ENCODE measurements at places on chromosomes 6 and 20.

DNA sequence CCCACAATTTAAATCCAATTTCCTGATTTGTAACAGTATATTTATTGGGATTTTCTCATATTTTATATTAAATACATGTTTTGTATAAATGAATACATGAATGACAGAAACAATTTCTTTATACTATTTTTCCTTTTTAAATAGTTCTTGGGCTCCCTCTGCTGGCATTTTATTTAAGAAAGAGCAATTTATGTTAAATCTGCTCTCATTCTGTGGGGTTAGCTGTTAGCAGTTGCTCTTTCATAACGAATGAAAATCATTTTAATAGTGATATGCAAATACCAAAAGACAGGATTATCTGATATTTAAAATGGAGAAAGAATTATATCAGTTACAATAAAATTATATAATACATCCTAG, 118.3 kb downstream of the RALGAPA2 start:
- no peak for DNase-seq

DNA sequence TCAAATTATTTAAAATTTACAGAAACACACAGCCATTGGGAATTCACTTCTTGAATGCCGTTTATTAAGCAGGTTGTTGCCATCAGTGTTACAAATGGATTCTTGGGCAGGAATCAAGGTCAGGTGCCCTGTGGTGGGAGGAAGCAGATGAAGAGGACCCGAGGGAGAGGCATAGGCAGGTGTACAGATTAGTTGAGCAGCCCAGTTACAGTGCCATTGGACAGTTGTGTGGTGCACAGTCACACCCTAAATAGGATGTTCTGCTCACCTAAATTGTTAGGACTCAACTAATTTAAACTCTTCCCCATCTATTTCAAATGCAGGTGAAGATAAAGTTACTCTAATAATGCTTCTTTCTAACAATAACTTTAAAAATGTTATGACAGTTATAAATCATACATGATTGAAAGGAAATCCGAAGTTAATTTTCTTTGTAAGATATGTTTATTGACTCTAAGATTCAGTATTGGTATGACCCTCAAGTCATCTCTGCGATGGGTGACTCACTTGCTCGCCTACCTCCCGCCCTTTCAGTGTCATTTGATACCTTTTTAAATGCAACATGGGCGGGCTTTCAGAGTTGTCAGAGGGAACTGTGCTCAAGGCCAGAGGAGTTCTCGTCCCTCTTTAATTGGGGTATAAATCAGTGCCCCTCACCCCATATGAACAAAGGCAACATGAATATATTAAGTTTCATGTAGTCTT, 35.1 kb downstream of the DSE start:
- DNase-seq = no peak

DNA sequence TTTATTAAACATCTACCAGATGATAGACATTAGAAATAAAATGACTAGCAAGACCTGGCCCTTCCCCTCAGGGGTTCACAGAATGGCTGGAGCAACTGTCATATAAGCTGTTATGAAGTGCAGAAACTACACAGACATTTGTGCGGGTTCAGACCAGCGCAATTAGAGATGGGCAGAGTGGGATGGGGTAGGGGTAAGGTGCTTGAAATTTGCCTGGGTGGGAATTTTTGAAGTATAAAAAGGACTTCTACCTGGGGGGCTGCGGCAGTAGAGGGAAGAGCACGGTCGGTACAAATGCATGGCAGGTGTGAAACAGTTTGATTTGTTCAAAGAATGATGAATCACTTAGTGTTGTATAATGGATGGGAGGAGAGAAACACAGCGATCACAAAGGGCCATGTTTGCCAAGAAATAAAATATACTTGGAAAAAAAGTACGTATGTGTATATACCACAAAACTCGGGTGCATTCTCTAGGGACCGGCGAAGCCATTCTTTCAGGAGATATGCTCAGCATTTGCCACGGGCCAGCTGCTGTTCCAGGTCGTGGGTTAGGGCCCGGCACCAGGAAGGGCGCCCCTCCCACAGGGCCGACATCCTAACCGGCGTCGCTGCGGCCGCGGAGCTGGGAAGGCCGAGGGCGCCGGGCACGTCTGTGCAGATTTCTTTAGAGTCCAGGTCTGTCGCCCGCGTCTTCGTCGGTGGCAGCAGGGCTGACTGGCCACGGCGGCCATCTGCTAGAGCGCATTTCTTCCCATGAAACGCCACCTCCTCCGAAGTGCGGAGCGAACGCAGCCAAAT, 809 bp upstream of the NOL7 start:
- DNase-seq = no peak

GRCh38 chr6:3965071-3965718, 113.7 kb downstream of the FAM217A start:
- no peak for DNase-seq

DNA sequence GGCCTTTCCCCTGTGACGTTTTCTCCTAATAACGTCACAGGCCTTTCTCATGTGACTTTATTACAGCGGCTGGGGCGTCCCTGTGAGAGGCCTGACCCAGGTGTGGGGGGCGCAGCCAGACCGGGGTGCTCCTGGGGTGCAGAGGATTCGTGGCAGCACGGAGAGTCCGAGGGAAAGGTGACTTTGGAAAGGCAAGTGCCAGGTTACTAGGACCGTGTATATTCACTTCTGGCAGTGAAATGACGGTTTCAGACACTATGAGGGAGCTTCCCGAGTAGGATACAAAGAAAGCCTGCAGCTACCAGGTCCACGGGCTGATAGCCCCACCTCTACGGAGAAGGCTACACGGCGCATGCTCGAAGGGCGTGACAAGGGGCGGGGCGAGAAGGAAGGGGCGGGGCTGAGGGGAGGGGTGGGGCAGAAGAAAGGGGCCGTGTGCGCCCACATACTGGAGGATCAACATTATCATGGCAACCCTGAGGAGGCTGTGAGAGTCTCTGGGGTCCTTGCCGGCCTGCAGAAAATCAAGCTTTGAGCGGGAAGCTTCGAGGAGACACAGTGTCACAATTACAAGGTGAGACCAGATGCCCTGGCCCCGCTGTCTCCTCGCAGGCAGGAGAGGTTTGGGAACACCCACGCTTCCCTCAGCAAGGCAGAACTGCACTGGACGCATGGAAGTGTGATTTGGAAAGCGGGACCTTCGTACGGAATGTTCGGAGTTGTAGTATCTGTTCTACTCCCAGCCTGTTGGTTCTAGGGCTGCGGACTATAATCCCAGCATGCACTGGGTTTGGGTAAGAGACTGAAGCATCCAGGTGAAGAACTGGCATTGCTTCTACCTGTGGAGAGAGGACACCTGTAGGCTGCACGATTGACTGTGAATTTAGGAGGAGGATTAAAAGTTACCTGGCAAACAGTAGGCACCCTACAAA, 54.4 kb upstream of the ZNF337 start:
- DNase-seq = no peak

GRCh38 chr6:88899569-88900316, 63.7 kb downstream of the RNGTT start:
- no peak for DNase-seq

DNA sequence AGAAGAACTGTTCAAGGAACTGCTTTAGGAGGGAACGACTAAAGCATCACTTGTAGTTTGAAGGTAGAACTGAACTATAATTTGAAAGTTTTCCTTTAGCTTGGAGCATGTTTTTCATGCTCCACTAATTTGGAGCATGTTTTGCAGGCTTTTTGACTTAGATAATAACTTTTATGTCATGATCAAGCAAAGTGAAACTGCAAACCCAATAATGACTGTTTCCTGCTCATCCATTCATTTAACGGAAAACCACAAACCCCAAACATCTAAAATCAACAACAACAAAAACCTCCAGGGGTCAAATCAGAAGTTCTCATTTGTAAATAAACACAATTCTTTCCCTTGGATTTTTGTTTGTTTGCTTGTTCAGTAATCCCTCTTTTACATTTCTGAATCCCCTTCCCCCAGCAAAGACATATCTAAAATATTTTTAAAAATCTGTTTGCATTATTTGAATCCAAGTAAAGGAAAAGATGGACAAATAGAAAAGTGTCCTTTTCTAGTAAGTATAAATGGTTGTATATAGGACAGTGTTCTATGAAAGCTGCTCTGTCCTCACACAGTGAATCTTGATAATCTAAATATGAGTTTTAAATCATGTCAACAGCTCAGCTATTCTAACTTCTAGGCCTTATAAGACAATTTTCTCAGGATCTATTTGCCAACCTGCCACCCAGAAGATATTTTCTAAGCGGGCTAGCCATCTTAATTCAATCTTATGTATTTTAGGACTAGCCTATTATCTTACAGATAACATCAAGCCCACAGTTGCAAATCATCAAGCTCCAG, 2.6 kb downstream of the SIM1 start:
- no peak for DNase-seq

GRCh38 chr20:34604980-34605788, 46.7 kb downstream of the MAP1LC3A start:
- no peak for DNase-seq

DNA sequence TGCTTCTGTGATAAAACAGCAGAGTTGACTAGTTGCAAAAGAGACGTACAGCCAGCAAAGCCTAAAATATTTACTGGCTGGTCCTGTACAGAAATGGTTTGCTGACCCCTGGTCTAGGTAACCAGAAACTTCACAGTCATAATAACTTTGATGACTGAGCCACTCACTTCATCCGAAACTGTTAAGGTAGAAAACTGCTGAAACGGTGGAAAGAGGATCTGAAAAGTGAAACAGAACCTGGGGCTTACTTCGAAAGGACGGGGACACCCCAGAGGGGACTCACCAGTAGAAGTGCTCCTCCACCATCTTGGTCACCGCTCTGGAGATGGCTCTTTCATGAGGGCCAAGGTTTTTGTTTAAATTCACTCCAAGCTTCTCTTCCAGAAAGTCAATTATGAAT, 16.4 kb downstream of the FAXC start:
- DNase-seq = peak; percentile 51

DNA sequence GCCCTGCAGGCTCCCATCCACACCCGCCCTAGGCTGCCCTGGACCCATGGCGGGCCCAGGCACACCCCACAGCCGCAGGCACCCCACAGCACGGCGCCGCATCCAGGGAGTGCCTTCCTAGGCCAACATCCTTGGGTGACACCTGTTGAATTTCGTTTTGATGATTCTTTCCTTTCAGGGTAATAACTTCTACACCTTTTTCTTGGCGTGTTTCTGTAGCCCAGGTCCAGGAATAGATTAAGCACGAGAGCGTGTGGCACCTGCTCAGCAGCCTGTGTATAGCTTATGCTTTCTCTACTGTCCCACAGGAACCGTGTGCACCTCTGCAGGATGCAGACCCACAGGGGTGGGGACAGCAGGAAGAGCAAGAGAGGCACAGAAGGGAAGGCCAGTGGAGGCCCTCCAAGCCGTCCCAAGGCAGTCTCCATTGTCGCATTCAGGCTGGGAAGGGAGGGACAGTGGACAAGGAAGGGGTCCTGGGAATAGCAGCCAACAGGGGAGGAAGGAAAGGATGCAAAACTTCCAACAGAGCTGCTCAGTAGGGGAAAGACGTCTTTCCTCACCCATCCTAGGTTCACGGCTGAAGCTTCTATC, 118.1 kb upstream of the AFDN start:
- DNase-seq = no peak

DNA sequence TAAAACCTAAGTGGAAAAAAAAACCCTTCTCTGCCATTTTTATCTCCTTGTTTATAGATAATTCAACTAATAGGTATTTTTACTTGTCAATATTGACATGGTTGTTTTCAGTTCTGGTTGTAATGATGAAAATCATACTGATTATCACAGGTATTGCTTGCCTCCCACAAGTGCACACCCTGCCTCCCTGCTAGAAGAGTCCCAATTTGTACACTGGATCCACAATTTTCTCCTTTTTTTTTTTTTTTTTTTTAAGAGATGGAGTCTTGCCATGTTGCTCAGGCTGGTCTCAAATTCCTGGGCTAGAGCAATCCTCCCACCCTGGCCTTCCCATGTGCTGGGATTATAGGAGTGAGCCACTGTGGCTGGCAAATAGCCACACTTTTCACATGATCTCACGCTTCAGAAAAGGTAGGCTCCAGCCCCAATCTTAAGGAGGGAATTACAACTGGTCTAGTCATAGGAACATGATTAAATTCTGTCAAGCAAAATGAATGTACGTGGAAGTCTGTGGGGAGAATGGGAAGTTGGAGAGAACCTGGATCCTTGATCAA, 12.3 kb downstream of the DYNLT2 start:
- no peak for DNase-seq

DNA sequence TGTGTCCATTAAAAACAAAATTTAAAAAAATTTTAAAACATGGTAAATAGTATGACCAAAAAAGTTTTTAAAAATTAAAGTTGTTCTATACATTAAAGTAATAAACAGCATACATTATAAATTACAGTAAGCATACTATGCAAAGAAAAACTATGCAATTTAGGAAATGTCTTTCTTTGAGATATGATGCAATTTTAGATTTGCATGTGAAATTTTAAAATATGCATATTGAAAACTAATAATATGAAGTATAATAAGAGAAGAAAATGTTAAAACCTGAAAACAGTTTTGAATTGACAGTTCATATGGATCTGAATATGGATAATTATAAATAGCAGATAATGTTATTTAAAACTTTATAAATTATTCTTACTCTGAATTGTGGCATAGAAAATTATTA, 43.1 kb downstream of the ASCC3 start:
- DNase-seq = no peak

DNA sequence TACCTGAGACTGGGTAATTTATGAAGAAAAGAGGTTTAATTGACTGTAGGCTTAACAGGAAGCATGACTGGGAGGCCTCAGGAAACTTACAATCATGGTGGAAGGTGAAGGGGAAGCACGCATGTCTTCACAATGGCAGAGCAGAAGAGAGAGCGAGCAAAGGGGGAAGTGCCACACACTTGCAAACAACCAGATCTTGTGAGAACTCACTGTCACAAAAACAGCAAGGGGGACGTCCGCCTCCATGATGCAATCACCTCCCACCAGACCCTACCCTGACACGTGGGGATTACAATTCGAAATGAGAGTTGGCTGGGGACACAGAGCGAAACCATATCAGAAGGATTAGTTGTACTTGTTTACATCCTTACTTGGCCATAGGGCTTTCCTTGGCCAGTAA, 49.7 kb downstream of the FIG4 start:
- DNase-seq = no peak

- DNase-seq = no peak
Measured at GRCh38 chr6:25485821-25486534, 166.0 kb upstream of the SCGN start.

GRCh38 chr20:57611586-57612311, 8.5 kb downstream of the ZBP1 start:
- no peak for DNase-seq

- DNase-seq = no peak
Measured at GRCh38 chr6:5384276-5384675, 123.0 kb downstream of the FARS2 start.

DNA sequence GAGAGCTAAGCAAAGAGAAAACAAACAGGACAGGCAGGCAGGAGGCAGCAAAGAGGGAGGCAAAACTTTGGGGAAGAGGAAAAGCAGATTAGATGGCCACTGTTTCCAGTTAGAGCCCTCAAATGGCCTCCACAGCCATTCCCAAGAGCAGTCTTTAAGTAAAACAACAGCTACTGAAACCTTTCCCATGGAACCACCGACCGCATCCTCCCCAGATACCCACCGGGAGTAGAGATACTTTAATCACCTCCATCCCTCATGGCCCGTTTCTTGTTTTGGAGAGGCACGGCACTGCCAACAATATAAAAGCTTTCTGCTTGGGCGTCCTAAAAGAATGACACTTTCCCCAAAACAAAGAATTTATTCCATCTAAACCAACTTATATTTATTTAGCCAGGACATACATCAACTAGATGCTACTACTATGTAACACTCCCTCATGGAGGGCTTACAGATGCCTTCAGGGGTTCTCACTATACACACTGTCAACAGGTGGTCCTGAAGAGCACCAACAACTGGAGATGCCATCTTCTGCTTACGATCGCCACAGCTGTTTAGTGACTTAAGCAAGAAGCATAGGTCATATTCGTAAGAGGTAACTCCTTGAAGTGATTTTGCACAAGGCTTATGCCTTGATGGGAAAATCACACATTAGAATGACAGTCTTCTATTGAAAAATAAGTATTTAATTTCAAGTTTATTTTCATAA, 43.4 kb downstream of the CNKSR3 start:
- DNase-seq = no peak
